Retina (tissue), 1 donor: ENCODE measurements at places on chromosomes 3 and 15.

DNA sequence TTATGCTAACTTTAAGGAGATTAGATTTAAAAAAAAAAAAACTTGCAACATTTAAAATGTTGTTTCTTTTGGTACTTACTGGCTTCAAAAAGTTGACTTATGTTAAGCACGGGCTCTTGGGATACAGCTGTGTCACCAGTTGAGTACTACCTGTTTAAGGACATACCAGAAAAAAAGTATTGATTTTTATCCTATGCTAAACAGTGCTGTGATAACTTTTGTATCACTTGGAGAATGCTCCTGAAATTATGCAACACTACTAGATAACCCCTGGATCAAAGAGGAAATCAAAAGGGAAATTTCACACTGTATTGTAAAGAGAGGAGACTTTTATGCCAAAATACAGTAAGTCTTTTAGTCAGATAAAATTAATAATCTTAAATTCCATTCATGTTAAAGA, 77.7 kb downstream of the SLMAP start:
- DNase-seq = no peak

DNA sequence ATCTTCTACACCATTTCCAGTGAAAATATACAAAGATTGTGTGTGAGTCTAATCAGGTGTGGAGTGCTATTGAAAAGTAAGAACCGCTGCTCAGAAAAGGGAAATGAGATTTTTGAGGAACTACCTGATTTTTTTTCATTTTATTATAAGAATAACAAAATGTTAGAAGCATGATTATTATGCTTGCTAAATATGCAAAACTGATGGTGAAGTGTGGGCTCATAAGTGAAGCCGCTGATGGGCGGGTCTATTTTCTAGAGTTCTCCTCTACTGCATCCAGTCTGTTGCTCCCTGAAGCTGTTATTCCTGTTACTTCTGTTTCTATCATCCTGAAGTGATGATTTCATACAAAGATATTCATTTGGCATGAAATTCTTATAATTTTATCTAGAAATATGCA, 612.0 kb downstream of the CADM2 start:
- DNase-seq = no peak

- DNase-seq = no peak
Measured at GRCh38 chr15:40100947-40101905, 7.5 kb downstream of the BMF start.

DNA sequence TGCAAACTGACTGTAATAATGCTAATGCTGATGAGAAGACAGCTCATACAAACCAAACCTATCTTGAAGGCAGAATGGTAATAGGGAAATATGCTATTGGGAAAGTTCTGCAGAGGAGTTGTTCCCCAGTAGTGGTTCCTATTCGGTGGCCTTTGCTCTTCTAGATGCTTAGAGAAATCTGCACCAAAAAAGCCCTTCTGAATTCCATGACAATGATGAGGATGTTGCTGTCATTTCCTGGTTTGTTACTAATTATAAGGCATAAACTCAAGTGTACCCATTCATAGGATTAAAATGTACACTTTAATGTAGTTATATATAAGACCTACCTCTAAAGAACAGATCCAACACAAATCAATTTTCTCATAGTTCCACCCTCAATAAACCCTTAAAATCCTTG, 30.1 kb downstream of the TOMM70 start:
- no peak for DNase-seq
